Peyer's patch (tissue), 4 donors: ENCODE measurements at places on chromosomes 1 and 21. TPM values are rescaled to one million over a fixed set of nuclear protein-coding genes. Genes with fewer than 3 reads are reported as not detected.

RCSD1 gene
- 11.0 TPM for total RNA-seq

- H3K27me3 ChIP-seq: no peaks in the 10 kb centered on the region
- no peak overlapping the region for H3K27ac ChIP-seq
- no peak for DNase-seq
- H3K4me1 ChIP-seq: peaks cover 21% of the 10 kb centered on the region
These were observed 2.5 kb downstream of the CDC42BPA start for GRCh38 chr1:227315629-227316346.

ANKRD34A gene
- not detected for total RNA-seq

DNA sequence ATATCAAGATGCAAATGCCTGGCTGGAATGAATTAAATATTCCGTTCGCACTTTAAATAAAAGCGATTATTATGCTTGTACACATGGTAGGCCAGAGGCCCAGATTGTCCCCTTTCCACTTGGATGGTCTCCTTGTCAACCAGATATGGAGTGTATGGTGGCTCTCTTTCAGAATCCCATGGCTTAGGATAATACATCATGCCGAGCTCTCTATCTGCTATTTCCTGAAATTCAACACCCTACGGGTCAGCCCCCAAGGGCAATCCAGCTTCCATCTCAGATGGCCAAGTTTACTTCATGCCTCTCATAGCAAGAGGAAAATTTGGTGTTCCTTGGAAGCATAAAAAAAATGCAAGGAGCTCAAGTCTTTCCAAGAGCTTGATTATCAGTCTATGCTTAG lies 25.4 kb upstream of the FMO1 start:
- H3K36me3 ChIP-seq: no peaks in the 10 kb centered on the region
- H3K4me1 ChIP-seq: no peaks in the 10 kb centered on the region
- no peaks in the 10 kb centered on the region for H3K27me3 ChIP-seq
- H3K27ac ChIP-seq: no peak overlapping the region

DNA sequence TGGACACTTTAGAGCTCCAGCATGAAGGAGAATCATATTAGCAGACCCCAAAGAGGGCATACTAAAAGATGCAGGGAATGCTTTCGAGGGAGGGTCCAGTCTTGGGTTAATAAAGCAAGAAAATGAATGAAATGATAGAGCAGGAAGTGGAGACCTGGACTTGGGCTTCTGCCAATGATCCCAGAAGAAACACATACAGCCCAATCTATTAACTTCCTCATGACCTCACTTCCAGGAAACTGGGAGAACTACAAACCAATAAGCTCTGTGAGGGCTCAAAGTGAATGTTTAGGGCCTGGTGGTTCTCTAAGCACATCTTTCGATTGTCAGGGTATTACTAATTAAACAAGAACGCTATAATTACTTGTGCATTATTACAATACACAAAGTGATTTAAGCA lies 53.6 kb upstream of the SSX2IP start:
- no peak overlapping the region for H3K4me3 ChIP-seq
- no peaks in the 10 kb centered on the region for H3K36me3 ChIP-seq
- no peaks in the 10 kb centered on the region for H3K4me1 ChIP-seq
- no peak overlapping the region for H3K27ac ChIP-seq
- no peaks in the 10 kb centered on the region for H3K27me3 ChIP-seq
- DNase-seq: no peak

KCNT2 gene
- total RNA-seq: 1.6 TPM

TCHHL1 gene
- not detected for total RNA-seq

TRIM63 gene
- total RNA-seq: 0.95 TPM

SETSIP gene
- total RNA-seq: not detected

CDC73 gene
- total RNA-seq: 52.0 TPM

SLAMF7 gene
- 3.9 TPM for total RNA-seq

DOP1B gene
- 81.1 TPM for total RNA-seq

DNA sequence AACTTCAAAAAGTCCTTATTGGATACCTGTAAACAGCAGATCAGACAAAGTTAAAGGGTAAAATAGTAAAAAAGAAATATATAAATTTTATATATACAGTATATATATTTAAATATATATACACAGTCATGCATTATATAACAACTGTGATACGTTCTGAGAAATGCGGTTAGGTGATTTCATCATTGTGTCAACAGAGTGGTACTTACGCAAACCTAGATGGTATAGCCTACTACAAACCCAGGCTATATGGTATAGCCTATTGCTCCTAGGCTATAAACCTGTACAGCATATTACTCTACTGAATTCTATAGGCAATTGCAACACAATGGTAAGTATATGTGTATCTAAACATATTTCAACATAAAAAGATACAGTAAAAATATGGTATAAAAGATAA lies 222.7 kb downstream of the NUF2 start:
- no peak overlapping the region for H3K4me3 ChIP-seq
- H3K4me1 ChIP-seq: no peaks in the 10 kb centered on the region
- no peak overlapping the region for H3K27ac ChIP-seq
- no peak for DNase-seq

DNA sequence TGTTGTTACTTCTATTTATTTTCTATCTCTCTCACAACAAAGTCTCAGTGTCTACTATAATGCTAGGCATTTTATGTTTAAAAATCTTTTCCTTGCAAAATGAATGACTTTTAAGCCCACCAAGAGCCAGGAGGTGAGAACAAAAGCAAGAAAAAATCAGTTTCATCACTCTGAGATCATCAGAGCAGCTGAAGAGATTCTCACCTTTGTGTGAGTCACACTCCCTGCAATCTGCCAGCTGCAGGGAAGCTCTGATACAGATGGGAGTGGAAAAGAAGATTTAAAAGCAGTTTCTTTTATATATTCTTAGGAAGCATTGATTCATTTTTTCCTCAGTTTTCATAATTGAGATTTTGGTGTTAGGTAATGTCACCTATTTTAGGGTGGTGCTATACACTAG lies 107.6 kb downstream of the LHX9 start:
- H3K36me3 ChIP-seq: no peaks in the 10 kb centered on the region
- H3K27me3 ChIP-seq: no peaks in the 10 kb centered on the region
- no peaks in the 10 kb centered on the region for H3K4me1 ChIP-seq
- DNase-seq: no peak

ARMH1 gene
- 4.1 TPM for total RNA-seq

UTS2 gene
- not detected for total RNA-seq
